NCI-H1105 treated with DMSO at 0.1 percent for 48 hours (cell line): ENCODE measurements at places on chromosomes 5 and 9.

DNA sequence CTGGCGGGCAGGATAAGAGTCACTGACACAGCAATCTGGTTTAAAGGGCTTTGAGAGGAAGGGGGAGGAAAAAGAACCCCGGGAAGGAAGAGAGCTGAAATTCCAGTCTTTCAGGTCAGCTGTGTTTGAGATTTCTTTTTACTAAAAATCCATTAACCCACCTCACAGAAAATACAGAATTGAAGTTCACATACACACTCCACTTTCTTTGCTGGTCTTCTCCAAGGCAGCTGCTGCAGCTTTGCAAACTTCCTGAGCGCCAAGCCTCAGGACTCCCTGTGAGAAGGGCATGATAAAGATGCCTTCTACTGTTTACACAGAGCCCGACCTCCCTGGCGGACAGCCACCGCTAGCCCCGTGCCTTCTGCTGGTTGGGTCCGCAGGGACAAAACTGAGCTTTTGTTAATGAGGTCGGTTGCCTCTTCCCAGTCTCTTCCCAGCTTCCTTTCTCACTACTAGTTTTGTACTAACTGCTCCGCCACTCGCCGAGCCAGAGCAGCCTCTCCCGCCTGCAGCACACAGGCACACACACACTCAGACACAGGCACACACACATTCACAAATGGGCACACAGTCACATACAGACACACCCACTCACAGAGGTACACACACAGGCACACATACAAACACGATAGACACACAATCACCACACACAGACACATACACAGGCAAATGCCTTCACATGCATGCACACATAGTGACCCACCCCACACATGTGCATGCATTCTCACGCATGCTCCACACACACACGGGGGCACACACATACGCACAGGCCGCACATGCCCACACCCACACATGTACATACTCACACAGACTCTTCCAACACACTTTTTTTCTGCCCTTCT, at the start of gene FREM1:
TSS of gene FREM1 (minus strand) at position 468 of the 845 bp plus-strand sequence. CDS start 41,451 bp downstream, outside the sequence.
- DNase-seq: peak; percentile 78

- no peak for DNase-seq
Observed at GRCh38 chr5:161274951-161275350, 271.6 kb downstream of the GABRB2 start.

DNA sequence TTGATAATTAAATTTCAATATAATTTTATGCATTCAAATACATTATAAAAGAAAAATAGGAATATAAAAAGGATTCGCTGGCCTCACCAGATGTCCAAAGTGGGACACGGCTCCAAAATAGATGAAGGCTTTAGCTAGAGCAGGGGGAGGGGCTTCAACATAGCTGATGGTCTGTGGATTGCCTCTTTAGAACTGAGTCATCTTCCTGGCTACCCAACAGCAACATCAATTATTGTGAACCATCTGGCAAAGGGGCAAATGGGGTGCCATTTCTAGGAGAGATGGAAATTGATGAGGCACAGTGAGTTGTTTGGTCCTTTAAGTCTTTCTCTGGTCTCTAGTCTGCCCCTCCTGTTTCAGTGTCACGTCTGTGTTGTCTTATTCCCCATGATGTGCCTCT, 44.2 kb upstream of the CD180 start:
- DNase-seq: no peak

- no peak for DNase-seq
Observed at GRCh38 chr5:157130925-157131324, 11.7 kb downstream of the MED7 start.

- peak; percentile 13 for DNase-seq
Observed at GRCh38 chr5:122500245-122501088, 188.4 kb downstream of the SNCAIP start.

- no peak for DNase-seq
Observed at GRCh38 chr5:127085796-127086195, 12.5 kb upstream of the C5orf63 start.

DNA sequence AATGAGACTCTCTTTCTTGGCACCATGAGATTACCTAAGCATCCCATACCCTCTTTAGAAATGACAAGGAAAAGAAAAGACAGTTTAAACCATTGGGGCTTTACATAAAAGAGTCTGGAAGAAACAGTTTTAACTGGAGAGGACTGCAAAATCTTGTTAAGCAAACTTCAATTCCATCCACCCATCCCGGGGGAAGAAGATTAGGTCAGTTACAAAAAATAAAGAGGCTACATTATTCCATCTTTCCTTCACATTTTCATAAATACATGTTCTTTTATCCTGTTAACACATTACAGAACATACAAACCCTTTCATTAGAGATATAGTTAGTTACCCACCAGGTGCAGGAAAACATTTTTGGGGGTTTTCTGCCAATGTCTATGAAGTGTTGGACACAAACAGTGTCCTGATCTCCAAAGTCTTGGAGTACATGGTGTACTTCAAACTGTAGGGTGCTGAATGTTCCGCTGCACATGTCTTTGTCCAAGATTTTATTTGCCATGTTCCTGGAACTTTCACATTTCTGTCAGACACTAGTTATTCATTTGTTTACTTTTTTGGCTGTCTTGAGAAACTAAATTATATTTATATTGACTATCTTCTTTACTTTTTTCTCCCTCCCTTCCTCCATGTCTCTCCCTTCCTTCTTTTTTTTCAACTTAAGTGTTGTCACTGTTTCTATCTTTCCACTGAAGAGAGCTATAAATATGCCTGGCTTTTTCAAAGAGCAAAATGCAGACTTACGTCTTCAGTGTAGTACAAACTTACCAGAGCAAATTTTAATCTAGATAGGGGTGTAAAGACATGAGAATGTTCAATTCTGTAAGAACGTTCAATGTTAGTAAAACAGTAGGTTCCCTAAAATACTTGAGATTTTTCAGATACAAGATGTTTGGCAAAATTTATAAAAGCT, 410.9 kb upstream of the PRR16 start:
- no peak for DNase-seq

- no peak for DNase-seq
Observed at GRCh38 chr9:4680173-4680525, 780 bp downstream of the CDC37L1 start.

- no peak for DNase-seq
Observed at GRCh38 chr5:58481828-58482227, 9.4 kb upstream of the GAPT start.

DNA sequence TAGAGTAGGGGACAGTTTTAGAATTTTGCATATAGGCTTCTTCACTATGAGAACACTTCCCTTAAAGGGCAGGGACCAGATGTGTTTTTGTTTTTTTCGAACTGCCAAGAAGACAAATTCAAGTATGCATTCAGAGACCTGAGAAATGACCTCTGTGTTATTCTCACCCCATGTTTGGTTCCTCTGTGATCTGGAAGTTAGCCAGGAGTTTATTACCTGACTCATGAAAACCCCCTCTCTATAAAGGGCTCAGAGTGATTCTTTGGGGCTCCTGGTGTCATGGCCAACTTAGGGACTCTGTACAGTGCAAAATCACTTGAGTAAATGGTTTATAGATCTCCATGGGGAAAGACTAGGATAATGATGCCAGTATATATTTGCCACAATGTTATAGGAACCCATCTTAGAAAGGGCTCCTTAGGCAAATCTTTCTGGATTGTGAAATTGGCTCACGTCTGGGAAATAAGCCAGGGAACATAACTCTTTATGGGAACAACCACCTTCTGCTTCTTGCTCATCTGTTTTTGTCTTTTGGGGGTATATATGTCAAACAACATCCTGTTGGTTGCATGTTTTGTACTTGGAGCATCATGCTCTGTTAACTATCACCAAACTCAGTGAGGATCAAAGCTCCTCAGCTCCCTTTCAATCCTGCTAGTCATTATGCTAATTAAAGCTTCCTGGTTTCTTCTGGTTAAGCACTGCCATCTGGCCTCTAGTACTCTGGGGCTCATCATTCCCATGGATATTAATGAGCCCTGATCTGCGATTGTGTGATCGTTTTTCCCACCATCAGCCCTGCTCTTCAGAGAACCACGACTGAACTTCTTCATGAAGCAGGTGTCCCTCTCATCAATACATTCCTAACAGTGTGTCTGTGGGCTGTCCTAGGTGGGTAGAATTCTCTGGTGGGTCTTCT, 173.4 kb upstream of the CDH12 start:
- DNase-seq: no peak

GRCh38 chr5:113119246-113119924, 142.8 kb downstream of the DCP2 start:
- no peak for DNase-seq

GRCh38 chr9:75088646-75089372, 495 bp downstream of the OSTF1 start:
- peak; percentile 34 for DNase-seq
